GM20000 (cell line): ENCODE measurements at places on chromosomes 4 and X.

DNA sequence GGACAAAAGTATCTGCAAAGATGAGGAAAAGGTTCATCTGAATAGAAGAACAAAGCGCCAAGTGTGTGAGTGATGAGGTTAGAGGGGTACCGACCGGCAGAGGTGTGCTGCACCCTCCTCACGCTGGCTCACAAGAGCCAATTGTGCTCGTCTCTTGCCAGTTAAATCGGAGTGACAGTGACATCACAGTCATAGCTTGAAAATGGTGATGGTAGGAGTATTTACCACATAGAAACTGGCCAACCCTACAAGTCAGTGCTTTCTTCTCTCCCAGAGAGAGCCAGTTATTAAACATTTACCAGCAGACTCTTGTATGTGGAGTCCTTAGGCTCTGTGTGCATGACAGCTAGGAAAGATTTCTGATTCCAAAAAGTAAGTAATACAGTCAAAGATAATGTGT, 32.4 kb downstream of the CLDN22 start:
- no peak for DNase-seq

DNA sequence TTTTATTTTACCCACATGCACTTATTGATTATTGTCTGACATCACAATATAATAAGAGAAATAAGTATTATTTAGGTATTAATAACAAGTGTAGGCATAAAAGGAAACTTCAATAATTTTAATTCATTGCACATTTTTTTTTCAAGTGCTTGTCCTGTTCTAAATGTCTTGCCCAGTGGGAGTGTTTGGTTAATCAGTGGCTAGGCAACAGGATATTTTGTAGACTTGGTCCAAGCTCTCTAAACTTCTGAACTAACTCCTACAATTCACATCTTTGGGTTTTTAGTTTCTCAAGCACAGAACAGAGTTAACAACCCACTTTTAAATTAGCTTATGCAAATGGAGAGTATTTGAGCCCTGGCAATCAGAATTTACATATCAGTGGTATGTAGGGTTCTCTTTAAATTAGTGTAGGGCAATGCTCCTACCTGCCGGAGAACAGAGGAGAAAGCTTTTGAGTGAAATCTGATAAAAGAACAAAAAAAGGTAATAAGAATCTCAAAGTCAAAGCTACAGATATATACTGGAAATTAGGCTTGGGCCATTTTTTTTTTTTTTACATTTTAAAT, 353.5 kb downstream of the ADGRL3 start:
- no peak for DNase-seq

DNA sequence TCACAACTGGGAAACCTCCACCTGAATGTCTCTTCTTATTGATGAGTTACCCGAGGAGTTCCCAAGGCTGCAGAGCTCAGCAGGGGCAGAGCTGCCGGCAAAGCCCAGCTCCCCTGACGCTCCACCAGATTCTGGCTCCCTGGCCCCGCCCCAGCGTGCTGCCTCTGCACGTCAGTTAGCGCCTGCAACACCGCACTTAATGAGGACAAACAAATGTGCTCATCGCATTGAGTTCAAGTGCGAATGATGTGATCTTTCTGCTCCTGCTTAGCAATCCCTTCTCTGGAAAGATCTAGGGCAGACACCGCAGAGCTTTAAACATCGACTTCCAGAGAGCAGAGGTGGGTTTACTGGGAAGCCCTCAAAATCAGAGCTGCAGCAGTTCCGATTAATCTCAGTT, 55.5 kb upstream of the FBXW7 start:
- DNase-seq, result no peak

- peak; percentile 47 for DNase-seq
These were observed 78.7 kb downstream of the RBM47 start for GRCh38 chr4:40550948-40551462.
